ENCODE measurements at places on chromosomes 2 and 18. TPM values are rescaled to one million over a fixed set of nuclear protein-coding genes. Genes with fewer than 3 reads are reported as not detected.

DNA sequence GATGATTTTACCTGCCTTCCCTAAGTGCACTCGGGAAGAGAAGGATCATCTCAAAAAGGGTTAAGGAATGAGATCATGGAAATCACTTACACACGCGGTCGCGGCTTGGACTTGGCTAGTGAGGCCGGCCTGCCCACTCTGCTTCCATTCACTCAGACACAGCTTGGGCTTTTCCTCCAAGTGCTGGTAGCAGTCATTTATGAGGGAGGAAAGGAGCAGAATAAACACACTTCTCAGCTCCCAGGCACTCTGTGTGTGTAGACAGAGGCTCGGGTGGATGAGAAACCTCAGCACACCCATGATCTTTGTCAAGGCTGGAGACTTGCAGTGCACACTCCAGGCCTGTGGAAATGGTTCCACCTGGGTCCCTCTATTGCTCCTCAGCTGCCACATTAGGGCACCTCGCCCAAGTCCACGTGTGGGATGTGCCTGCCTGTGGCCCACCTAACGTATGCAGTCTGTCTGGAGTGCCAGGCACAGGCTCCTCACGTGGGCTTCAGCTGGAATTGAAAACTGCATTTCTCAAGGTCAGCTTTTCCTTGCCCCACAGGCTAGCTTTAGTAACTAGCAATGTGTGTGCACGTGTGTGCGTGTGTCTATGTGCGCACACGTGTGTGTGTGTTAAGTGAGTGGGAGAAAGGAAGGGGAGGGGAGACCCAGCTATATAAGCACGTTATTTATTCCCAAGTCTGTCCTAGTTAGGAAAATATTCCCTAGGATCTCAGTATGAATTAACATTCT, 288.4 kb downstream of the SOX11 start:
- no peaks in the 10 kb centered on the region for H3K4me1 ChIP-seq
- no peaks in the 10 kb centered on the region for H3K36me3 ChIP-seq
- DNase-seq = no peak
- H3K4me3 ChIP-seq = no peak overlapping the region
- no peaks in the 10 kb centered on the region for H3K27me3 ChIP-seq
- H3K27ac ChIP-seq = no peak overlapping the region

Gene SLC23A3
- total RNA-seq = 3.1 TPM

Gene PLA2R1
- not detected for total RNA-seq

DNA sequence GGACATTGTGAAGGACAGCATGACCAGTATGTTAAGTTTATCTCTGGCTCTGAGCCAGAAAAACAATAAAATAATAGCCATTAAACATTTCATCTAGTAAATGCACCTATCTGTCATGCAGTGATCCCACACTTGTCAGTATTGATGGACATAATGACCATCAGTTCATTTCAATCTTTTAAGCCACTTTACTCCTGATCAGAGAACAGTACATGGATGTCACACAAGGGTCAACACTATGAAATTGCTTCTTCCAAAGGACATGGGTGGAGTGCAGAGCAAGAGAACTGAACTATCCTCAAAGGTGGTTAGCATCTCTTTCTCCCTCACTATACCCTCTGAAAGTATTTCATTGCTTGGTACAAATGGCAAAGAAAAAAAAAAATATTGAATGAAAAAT, 816.0 kb upstream of the GYPC start:
- H3K27ac ChIP-seq = no peak overlapping the region
- H3K36me3 ChIP-seq = no peaks in the 10 kb centered on the region
- no peak for DNase-seq
- H3K4me1 ChIP-seq = no peaks in the 10 kb centered on the region

- H3K4me3 ChIP-seq = no peak overlapping the region
- peaks cover 34% of the 10 kb centered on the region for H3K4me1 ChIP-seq
- no peaks in the 10 kb centered on the region for H3K36me3 ChIP-seq
- DNase-seq = no peak
- H3K27ac ChIP-seq = no peak overlapping the region
Observed at GRCh38 chr2:236939271-236939670, 146.4 kb upstream of the COPS8 start.

Gene TSPYL6
- total RNA-seq = not detected

DNA sequence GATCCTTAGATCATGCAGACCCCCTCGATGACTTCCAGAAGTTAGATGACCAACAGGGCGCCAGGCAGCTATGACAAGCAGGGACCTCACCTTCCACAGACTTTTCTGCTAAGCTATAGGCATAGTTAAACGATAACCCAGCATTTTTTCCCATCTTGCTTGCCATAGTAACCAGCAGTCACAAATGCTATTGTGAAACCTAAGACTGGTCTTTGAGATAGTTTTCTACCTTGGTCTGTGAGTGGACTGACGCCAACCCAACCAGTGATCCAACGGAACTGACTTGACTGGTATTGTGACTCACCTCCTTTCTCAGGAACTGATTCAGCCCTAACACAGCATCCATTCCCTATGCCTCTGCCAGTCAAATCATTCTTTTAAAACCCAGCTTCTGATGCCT, 361.2 kb downstream of the LRRTM4 start:
- H3K27ac ChIP-seq = no peak overlapping the region
- DNase-seq = no peak
- no peaks in the 10 kb centered on the region for H3K4me1 ChIP-seq
- H3K4me3 ChIP-seq = no peak overlapping the region
- H3K36me3 ChIP-seq = no peaks in the 10 kb centered on the region

- peak overlapping the region; percentile 97 for H3K27ac ChIP-seq
- no peaks in the 10 kb centered on the region for H3K27me3 ChIP-seq
- peak; percentile 79 for DNase-seq
- H3K36me3 ChIP-seq = peaks cover 11% of the 10 kb centered on the region
Observed at GRCh38 chr2:46943881-46944798, 28.5 kb upstream of the MCFD2 start.

DNA sequence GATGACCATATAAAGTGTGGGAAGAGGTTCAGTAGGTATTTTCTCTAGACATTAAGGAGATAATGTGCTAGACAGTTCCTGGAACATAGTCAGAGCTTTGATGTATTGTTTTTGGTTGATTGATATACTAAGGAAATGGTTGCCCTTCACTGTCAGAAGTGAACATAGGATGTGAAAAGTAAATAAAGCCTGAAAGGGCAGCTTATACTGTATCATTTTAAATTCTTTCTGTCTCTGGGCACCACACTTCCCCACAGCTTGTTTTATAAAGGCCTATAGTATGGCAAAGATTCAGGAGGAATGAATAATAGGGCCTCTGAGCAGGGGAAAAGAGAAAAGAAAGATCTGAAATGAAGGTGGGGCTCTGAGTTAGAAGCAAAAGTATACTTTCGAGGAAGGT, 72.7 kb upstream of the ITPRID2 start:
- H3K4me3 ChIP-seq = no peak overlapping the region
- DNase-seq = no peak
- peaks cover 4% of the 10 kb centered on the region for H3K4me1 ChIP-seq
- peak overlapping the region; percentile 40 for H3K27ac ChIP-seq

DNA sequence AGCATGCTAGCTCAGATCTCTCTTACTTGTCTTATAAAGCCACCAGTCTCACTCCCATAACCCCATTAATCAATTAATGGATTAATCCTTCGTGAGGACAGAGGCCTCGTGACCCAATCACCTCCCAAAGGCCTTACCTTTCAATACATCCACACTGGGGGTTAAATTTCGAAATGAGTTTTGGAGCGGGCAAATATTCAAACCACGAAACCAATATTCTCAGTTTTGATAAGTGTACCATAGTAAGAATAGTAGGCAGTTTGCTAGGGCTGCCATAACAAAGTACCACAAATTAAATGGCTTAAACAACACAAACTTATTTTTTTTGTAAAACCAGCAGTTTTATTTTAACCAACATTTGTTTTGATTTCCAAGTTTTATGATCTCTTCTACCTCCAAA, 15.2 kb downstream of the HIBCH start:
- DNase-seq = no peak
- no peak overlapping the region for H3K27ac ChIP-seq
- H3K4me1 ChIP-seq = peaks cover 6% of the 10 kb centered on the region

Gene NEU2
- total RNA-seq = not detected

Data from activated T-cell treated with anti-CD3 and anti-CD28 coated beads, Interleukin-2, amount 50 U/mL, for 72 hours (primary cell).